Fibroblast of pulmonary artery (primary cell): ENCODE measurements at places on chromosomes 11 and 22.

GRCh38 chr11:16089481-16089880 lies 266.9 kb downstream of the SOX6 start:
- DNase-seq: no peak

DNA sequence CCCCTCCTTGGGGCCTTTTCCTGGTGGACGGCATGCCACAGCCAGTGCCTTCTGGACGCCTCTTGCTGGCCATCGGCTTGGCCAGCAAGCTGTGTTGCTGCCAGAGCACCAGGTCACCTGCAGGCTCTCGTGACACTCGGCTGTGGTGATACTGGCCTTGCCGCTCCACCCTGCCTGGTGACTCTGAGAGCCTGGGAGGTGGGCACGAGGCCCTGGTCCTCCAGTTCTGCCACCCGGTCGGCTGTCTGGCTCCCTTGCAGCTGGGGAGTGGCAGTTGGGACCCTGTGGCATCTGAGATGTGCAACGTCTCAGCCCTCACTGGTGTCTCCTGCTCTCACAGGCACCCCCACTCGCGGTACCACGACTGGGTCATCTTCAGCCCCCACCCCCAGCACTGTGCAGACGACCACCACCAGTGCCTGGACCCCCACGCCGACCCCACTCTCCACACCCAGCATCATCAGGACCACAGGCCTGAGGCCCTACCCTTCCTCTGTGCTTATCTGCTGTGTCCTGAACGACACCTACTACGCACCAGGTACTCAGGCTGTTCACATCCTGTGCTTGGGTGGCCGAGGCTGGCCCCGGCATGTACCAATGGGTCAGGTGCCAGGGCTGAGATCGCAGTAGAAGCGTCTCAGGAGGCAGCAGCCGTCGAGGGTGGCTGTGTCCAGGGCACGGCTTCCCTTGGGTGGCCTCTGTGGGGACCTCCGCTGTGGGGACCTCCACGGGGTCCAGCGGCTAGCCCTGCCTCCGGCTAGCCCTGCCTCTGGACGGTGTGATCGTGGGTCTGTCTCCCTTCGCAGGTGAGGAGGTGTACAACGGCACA lies 26.0 kb downstream of the MUC2 start:
- DNase-seq: no peak

GRCh38 chr11:22459048-22459447 lies 120.9 kb downstream of the SLC17A6 start:
- DNase-seq: peak; percentile 86

- DNase-seq: no peak
Observed at GRCh38 chr22:29663180-29663821, 56.5 kb upstream of the CABP7 start.

DNA sequence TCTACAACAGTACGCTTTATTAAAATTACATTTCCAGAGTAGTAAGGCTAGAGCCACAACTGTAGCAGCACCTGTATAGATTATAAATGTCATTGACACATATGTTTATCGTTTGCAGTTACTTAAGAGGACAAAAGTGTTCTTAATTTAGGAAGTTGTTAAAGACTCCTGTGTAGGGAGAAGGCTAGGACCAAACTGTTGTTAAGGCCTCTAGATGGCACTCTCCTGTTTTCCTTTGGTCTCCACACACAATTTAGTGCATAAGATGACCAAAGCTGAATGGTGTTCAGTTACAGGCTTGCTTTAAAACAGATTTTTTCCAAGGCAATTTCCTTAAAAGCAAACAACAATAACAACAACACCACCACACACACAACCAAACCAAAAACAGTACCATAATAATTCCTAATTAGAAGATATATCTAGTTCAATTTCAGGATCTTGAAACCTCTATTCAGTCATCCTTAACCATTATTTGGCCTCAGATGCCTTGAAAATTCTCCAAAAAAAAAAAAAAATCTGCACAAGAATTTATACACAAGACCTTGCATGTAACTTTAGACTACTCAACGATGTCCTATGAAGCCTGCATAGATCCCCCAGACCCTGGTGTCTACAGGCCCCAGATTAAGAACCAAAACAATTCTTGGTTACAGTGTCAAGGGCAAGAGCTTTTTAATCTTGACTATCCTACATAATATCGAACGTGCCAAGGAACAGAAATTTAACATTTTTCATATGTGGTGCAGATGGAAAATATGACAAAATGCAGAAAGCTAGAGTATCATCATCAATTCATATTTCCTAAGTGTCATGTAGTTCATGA lies 42.6 kb upstream of the APOA1 start:
- DNase-seq: peak; percentile 88

DNA sequence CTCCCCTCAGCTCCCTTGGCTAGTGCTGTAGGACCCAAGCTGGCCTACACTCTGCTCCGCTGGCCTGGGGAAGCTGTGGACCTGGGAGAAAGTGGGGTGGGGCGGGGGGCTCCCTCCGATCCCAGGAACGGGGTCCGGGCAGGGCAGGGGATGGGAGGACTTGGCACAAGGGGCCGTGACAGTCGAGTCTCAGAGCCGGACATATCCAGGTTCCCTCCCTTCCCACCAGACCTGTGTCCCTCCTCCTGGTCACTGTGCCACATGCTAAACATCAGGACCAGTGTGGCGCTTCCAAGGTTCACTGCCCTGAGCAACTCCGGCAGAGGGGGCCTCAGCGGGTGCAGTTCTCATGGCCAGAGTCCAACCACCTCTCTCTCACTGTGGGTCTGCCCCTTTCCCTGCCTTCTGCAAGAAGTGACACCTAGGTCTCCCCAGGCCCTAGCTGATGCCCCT lies 2.0 kb downstream of the DUSP8 start:
- DNase-seq: no peak

GRCh38 chr22:32339190-32340012 lies 18.3 kb upstream of the RFPL3 start:
- DNase-seq: no peak

DNA sequence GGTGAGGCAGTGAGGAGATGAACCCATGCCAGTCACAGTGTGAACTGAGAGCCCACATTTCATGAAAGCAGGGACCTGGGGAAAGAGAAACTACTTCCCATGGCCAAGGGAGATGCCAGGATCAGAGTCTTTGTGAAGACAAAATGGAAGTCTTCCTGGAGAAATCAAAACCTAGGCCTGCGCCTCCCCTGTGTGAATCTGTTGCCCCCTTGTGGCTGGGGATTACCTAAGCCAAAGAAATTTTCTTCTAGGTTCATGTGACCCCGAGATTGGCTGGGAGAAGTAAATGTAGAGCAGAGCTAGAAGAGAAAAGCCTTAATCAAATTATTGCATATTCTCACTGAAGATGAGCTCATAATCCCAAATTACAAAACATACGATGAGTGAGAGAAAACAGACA lies 1075.3 kb downstream of the TBC1D22A start:
- peak; percentile 39 for DNase-seq

DNA sequence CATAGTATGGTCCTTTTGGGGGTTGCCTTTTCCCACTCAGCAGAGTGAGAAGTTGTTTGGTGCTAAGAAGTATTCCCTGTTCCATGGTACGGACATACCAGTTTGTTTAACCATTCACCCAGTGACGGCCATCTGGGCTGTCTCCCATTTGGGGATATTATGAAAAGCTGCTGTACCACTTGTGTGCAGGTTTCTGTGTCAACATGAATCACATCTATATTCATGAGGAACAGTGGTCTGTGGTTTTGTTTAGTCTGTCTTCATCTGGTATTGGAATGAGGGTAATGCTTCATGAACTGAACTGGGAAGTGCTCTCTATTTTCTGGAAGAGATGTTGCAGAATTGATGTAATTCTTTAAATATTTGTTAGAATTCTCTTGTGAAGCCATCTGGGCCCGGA lies 89.5 kb downstream of the TRMU start:
- peak; percentile 8 for DNase-seq

DNA sequence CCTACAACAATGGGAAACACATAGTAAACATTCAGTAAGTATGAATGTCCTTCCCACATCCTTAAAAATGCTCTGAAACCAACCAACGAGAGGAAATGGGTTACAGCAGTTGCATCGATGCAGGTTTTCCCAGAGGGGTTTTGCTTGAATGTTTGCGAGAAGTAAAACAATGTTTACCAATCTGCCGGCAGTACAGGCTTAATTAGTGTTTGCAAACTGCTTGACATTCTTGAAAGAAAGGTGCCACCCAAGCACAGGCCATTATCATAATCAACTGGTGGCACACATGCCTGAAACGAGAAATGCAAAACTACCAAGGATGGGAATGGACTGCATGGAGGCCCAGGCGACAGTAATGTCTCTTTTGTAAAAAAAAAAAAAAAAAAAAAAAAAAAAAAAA lies 27.1 kb upstream of the OPCML start:
- DNase-seq: no peak

DNA sequence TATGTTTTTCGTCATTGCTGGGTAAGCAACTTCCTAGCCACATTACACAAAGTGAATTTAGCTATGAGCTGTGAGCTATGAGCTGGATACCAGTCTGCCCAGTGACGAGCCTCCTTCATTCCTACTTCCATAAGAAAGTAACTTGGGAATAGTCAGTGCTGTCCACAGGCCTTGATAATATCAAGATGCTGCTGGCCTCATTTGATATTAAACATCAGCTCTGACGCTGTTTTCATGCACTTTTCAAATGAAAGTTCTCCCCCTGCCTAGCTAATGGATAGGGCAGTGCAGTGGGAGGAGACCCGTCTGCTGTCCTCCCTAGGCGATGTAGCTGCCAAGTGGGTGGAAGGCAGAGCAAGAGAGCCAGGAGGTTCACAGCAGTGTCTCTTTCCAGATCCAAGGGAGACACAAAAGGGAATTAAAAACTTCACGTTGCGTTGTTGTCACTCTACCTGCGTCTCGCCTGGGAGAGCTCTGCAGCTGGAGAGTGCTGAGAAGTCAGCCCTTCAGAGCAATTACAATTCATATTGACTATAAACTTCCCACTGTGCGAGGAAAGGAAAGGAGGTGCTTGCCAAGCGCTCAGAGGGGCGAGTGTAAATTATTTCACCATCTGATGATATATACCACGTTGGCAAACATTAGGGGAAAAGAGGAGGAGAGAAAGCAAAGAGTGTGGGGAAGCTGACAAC lies 861.4 kb downstream of the NTM start:
- DNase-seq: no peak

DNA sequence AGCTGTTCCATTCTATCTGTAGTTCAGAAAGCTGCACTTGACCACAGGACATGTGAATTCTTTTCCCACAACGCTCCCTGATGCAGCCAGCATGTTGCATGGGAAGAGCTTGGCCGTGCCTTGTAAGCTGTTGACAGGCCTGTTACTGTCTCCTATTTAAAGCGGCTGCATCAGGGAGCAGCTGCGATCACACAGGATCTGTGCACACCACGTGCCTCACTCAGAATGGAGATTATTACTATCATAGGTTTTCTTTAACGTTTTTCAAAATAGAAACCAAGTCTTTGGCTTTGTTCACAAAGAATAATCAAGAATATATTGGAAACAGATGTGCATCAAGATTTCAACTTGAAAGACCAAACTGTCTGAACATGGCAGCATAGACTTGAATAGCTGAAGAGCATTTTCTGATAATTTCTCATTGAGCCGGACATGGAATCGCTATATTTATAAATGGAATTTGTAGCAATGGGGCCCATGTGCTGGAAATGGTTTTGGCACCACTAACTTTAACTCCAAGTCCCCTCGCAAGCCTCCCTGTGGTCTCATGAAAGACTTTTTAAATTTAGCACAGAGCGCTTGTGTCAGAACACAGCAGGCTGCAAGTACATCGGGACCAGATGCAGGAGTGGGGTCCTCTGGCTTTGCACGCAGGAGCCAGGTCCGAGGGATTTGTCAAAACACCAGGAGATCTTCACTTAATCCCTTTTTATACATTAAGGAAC lies 40.8 kb upstream of the MYO18B start:
- DNase-seq: no peak

- peak; percentile 19 for DNase-seq
Observed at GRCh38 chr22:19524170-19525115, at the start of gene CLDN5. TSS of gene CLDN5 (minus strand) at chr22:19524410. CDS start at chr22:19524255, 155 bp downstream.

- DNase-seq: peak; percentile 82
Observed at GRCh38 chr11:75031771-75032549, 43.2 kb downstream of the NEU3 start.

DNA sequence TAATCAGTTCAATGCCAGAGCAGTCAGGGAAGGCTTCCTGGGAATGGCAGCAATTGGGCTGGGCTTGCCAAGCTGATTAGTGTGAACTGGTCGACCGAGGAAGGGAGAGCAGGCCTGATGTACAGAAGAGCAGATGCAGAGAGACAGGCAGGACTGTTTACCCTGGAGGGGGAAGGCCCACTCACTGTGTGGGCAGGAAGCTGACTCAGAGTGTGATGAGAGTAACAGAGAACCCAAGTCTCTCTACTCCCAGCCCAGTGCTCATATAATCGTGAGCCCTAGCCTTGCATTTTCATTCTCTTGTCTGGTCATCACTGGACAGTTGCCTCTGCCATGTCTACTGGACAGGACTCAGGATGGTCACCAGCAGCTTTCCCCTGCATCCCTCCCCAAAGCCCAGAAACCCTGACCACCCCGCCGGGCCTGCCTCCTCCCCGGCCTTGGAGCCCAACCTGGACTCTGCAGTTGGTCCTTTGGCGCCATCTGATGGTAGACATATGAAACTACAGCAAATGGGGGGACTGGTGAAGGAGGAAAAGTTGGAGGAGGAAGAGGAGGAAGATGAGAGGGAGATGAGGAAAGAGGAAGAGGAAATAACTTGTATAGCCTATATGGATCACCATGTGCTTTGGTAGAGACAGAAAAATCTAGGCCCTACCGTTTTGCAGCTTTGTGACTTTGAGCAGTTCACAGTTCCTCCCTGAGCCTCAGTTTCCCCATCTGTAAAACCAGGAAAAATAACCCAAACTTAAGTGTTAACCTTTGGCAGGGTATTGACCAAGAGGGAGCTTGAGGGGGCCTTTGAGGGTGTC lies 43.4 kb upstream of the PRDM11 start:
- peak; percentile 89 for DNase-seq

DNA sequence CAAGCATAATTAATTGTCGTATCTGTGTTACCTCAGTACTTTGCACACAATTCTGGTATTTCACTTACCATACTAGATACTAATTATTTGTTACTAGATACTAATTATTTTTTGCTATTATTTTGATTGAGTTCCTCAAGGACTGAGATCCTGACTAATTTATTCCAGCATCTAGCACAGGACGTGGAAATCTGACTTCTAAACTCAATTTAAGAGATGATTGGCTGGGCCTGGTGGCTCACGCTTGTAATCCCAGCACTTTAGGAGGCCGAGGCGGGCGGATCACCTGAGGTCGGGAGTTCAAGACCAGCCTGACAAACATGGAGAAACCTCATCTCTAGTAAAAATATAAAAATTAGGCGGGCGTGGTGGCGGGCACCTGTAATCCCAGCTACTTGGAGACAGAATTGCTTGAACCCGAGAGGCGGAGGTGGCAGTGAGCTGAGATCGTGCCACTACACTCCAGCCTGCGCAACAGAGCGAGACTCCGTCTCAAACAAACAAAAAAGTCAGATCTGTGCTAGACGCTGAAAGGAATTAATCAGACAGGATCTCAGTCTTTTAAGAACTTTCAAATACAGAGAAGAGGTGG lies 527 bp upstream of the MRPL48 start:
- no peak for DNase-seq

- no peak for DNase-seq
Observed at GRCh38 chr22:24024354-24024753, 13.2 kb downstream of the CABIN1 start.

GRCh38 chr11:88377646-88378045 lies 40.1 kb upstream of the CTSC start:
- no peak for DNase-seq

- DNase-seq: no peak
Observed at GRCh38 chr11:2797121-2797711, 88.4 kb downstream of the CDKN1C start.
